D341Med (cell line): ENCODE measurements at places on chromosomes 7 and 10.
A peak's percentile ranks its signal among the peaks of the same experiment; 100 is the strongest.

- peak; percentile 22 for DNase-seq
These were observed 62.8 kb downstream of the CFAP46 start for GRCh38 chr10:132879408-132880127.

GRCh38 chr10:129441372-129442009 lies 25.6 kb upstream of the MGMT start:
- DNase-seq: no peak

DNA sequence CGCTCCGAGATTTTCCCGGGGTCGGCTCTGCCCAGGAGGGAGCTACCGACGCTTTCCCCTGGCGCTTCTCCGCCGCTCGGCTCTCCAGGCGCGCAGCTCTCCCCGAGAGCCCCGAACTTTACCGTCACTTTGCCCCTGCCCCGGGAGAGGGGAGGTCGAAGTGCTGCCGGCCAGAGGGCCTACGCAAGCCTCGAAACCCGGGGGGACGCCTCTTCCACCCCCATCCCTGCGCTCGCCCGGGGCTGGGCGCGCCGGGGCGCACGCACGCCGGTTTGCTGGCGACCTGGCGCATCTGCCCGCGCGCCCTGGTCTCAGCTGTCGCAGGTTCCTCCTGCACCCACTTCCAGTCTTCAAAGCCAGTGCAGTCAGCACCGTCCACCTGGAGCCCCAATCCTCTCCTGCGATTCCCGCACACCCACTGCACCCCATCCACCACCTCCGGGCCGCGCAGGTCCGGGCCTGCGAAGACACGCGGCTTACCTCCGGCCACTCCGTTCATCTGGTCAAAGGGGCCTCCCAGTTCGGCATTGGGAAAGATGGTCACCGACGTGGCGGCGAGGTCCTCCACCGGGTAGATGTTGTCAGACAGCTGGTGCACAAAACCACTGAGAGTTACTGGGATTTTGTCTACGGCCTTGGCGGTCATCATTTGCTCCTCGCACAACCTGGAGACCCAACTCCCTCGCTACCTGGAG lies 638 bp downstream of the EGR2 start:
- no peak for DNase-seq

DNA sequence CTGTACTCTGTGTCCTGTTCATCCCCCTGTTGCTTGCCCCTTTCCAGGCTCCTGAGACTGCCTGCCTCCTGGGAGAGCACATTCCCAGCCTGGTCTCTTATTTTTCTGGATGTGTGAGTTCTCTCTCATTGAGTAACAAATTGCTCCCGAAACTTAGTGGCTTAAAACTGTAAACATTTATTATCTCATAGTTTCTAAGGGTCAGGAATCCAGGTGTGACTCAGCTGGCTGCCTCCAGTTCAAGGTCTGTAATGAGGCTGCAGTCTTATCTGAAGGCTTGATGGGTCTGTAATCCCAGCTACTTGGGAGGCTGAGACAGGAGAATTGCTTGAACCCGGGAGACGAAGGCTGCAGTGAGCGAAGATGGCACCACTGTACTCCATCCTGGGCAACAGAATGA lies 53.6 kb upstream of the PRR15 start:
- no peak for DNase-seq

GRCh38 chr7:145729691-145730090 lies 386.9 kb upstream of the CNTNAP2 start:
- DNase-seq: no peak

- DNase-seq: no peak
These were observed 89.5 kb upstream of the FAM3C start for GRCh38 chr7:121485467-121486243.

GRCh38 chr10:29634764-29635625 lies at the start of gene SVIL:
Gene SVIL, minus strand, starts transcription at chr10:29634971. Its CDS starts 79,913 bp downstream, at chr10:29555058.
- DNase-seq: no peak

GRCh38 chr10:26858707-26859034 lies 2.1 kb downstream of the ABI1 start:
- DNase-seq: no peak

GRCh38 chr10:14468023-14468441 lies 137.3 kb upstream of the FRMD4A start:
- DNase-seq: no peak

- DNase-seq: no peak
These were observed 217.1 kb downstream of the HTR7 start for GRCh38 chr10:90640756-90641155.

DNA sequence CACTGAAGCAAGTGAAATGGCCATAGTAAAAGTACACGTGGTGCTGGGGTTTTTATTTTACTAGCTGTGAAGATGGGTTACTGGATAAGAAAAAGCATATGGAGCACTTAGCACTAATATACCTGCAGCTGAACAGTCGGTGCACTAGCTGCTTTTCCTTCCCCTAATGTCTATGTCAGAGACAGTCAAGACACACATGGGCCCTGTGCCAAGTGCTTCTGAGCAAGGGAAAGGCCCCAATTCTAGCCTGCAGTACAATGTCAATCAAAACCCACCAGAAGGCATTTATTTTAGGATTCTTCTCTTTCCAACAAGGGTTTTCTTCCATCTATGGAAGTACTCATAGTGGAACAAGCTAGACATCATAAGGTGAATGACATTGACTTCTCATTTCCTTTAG lies 716.7 kb downstream of the CCSER2 start:
- DNase-seq: no peak

DNA sequence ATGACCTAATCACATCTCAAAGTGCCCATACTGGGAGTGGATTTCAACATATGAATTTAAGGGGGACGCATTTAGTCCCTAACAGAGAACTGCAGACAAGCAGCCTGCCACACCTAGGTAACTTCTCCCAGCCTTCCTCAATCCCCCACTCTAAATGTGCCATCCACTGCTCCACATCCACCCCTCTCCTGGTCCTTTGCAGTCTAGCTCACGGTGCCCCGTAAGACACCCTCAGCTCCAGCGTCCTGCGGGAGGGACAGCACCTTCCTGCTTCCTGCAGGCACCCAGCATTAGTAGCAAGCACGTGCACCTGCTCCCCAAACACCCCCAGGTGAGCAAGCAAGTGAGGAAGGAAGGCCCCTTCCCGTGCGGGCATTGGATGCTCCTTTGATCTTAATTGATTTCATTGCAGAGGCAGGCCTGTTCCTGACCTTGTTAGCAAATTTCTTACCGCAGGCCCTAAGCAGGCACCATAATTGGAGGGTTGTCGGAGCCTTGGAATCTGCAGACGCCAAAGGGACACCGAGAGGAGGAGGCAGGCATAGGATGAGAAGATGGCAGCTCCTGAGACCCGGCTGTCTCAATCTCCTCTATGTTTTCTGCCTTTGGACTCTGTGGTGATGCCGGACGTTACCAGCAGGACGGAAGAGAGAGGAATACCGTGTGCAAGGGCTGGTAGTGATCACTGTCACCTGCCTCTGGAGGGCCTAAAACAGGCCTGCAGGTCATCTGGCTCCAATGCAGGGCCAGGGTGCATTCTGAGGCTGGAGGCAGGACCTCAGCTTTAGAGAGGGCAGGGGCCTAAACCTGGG lies 75.8 kb upstream of the CHST15 start:
- no peak for DNase-seq

DNA sequence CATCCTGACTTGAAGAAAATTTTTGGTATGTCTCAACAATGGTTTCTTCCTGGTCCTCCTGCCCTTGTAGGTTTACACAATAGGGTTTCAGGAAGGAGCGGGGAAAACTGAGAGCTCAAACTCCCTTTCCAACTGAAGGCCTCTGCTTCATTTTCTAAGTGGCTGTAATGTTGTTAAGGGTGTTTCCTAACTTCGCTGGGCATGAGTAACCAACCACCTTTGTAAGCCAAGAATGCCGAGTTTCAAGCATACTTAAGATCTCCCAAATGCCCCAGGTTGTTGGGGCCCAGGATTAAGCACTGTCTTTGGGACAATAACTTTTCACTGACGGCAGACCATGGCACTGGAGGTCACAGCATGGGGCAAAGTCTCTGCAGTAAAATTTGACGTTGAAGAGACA lies 33.6 kb upstream of the DRGX start:
- DNase-seq: no peak

- no peak for DNase-seq
These were observed 782.7 kb upstream of the CELF2 start for GRCh38 chr10:10235003-10235402.

DNA sequence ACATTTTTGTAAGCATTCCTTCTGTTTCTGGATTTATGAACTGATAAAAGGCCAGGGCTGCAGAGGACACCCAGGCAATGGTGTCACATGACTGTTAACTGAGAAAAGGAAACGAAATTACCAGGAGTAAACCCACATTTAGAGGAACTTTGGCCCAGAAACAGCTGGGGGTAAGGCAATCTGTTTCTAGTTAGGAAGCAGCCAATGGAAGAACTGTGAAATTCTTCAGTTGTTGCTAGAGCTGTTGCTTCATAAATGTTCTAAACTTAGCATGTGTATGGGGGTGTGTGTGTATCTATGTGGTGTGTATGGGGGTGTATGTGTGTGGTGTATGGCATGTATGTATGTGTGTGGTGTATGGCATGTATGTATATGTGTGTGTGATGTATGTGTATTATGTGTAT lies 11.8 kb upstream of the PDCD4 start:
- no peak for DNase-seq

GRCh38 chr7:22814261-22815208 lies 8.1 kb downstream of the TOMM7 start:
- DNase-seq: no peak

DNA sequence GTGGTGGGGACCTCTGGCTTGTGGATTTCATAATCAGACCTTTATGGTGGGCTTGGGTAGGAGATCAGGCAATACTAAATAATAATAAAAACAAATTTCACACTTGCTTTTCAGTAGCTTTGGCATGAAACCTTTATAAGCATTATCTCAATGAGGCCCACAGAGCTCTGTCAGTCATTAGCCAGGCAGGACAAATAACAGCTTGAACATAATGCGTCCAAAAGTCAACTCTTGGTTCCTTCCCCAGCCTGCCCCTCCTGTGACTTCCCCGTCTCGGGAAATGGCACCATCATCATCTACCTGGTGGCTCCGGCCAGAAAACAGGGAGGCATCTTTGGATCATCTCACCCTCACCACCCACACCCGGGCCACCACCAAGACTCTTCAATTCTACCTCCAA lies 40.8 kb downstream of the KCTD7 start:
- no peak for DNase-seq

DNA sequence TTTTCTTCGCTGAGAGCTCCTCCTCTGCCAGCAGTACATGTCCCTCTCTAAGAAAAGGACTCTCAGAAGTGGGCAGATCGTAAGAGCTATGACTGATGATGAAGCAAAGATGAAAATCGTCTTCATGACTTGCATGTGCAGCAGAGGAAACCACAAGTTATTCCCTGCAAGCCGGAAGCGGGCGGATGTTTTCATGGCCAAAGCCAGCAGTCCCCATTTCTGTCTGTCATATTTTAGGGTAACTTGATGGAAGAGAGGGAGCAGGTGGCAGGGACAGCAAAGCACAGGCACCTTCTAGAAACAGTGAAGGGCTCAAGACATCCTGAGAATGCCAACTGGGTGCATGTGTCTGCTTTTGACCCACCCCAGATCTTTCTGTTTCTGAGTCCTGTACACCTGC lies 19.9 kb downstream of the KLF6 start:
- no peak for DNase-seq

DNA sequence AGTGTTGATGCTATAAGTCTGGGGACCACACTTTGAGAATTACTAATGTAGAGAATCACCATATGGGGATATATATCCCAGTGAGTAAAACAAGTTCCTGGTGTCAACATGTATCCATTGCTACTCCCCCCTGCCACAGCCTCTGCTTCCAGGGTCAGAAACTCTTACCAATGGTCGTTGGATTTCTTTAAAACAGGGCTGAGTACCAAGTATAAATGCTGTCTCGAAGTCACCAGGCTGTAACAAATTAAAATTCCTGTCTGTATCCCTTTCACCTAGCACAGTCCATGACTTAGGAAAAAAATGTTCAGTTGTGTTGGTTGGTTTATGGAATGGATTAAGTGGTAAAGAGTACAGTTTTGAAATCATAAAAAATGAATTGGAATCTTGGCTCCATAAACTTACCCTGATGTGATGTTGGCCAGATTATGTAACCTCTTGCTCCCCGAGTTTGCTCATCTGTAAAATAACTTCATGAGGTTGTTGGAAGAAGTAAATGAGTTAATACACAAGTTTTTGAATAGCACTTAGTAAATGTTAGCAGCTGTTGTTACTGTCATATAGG lies 364.0 kb upstream of the LRGUK start:
- no peak for DNase-seq

- DNase-seq: no peak
These were observed 236.6 kb downstream of the EBF3 start for GRCh38 chr10:129727495-129727894.

DNA sequence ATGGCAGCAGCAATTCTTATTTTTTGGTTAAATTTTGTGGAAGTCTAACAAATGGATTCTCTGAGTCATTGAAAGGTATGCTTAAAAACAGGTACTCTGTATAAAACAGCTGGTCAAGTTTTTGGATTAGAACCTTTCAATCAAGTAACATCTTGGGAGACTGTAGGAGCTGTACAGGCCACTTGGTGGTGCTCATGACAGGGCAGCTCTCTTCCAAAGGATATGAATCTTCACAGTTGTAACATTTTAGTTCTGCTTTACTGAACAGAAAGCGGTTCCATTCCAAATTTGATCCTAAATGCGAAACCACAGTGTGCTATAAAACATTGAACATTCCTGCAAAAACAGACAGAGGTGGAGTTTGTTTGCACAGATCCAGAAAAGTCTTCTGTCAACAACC lies 44.5 kb upstream of the AGR3 start:
- no peak for DNase-seq

- DNase-seq: no peak
These were observed 1.3 kb downstream of the UBN2 start for GRCh38 chr7:139232377-139232717.

- DNase-seq: no peak
These were observed 81.4 kb downstream of the ATXN7L1 start for GRCh38 chr7:105794741-105795729.

DNA sequence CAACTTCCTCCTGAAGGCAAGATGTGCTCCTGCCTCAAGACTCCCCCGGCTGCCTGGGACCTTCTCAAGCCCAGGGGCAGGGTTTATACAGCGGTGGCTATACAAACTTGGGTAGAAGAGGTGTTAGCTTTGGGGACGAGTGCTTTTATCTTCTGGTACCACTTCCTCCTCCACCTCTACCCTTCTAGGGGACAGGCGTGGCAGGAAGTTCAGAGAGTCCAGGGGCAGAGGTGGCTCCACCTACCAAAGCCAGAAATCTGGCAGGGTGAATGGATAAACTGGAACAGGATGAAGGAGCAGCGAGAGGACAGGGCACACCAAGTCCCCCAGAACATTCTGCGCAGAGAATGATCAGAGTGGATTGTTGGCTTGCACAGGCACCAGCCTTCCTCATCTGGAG lies 24.0 kb upstream of the TM9SF3 start:
- DNase-seq: no peak

DNA sequence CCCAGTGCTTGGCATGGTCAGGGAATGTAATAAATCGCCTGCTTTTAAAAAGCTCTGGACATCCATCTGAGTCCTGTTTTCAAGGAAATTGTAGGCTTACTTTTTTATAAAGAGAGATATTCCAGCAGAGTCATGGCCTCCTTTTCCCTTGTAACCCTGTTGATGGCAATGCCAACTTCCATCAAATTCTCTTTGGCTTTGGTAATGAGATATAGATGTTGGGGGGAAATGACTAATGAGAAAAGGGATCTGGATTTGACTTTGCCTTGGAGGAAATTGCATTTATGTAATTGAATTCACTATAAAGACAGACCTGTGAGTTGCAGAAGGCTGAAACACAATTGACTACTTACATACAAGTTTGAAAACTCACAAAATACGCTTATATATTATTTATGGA lies 347.5 kb downstream of the GPR158 start:
- no peak for DNase-seq
